SK-N-SH (cell line): ENCODE measurements at places on chromosomes 5 and 9.

DNA sequence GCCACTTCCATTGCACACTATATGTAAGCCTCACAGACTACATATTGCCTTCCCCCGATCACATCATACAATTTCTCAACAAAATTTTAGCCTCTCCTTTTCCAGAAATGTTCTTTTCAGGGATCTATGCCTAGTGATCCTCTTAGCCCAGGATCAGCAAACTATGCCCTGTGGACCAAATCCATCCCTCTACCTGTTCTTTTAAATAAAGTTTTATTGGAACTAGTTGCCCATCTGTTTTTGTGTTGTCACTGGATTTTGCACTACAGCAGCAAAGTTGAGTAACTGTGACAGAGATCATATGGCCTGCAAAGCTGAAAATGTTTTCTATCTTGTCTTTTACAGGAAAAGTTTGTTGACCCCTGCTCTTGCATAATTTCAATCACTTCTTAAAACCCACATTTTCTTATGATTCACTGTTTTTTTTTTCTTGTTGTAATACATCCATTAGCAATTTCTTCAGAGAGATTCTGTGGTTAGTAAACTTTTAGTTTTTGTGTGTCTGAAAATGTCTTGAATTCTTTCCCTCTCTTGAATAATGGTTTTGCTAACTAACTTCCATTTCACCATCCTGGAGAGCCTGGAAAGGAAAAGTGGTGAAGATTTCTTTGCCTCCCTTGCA, 7.1 kb downstream of the TXNDC8 start:
- DNase-seq: no peak

- no peak for DNase-seq
Observed at GRCh38 chr5:142900927-142901326, 130.8 kb downstream of the ARHGAP26 start.

DNA sequence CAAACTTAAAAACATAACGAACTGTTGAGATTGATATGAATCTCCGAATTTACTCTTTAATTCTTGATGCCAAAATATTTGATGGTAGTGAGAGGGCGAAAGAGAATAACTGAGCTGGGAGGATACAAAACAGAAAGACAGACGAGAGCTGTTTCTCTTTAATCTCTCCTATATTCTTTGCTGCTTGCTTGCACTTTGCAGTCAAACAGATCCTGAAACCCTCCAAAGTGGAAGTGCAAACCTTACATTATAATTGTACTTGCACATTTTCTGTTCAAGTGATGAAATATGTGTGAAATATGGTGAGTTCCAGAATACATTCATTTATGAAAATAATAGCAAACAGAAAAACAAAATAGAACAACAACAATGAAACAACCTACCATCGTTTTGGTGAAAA, 63.8 kb downstream of the PAM start:
- DNase-seq: no peak

GRCh38 chr5:107954254-107954653, 283.5 kb upstream of the EFNA5 start:
- no peak for DNase-seq

- DNase-seq: no peak
Observed at GRCh38 chr5:112996830-112997374, 20.3 kb downstream of the DCP2 start.
